ENCODE measurements at places on chromosomes 6 and 20. TPM values are rescaled to one million over a fixed set of nuclear protein-coding genes. Genes with fewer than 3 reads are reported as not detected.

DNA sequence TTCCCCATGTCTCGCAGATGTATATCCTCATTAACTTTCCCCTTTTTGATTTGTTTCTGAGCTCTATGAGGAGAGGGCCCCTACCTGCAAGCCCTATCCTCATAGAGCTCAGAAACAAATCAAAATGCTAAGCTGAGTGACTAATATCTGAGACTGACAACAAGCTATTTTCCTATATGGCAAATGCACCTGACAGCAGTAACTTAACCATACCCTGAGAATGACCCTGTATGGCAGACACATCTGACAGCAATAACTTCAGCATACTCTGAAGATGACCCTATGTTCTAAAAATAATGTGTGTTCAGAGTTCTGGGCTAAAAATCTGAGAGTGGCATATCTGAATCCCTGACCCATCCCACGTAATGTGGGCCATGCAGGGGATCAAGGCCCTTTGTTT lies 79.0 kb upstream of the MEI4 start:
- no peak for DNase-seq

- DNase-seq, result no peak
These were observed 20.5 kb upstream of the MYLIP start for GRCh38 chr6:16108419-16108818.

GRCh38 chr6:166852451-166852975 lies 103.8 kb downstream of the RNASET2 start:
- DNase-seq, result peak; percentile 47

- DNase-seq, result no peak
These were observed 12.9 kb downstream of the THBS2 start for GRCh38 chr6:169240591-169241390.

- DNase-seq, result no peak
These were observed 345.9 kb downstream of the ARHGAP18 start for GRCh38 chr6:129364037-129364436.

- DNase-seq, result no peak
These were observed 612.4 kb upstream of the IMPG1 start for GRCh38 chr6:76684875-76685274.

- DNase-seq, result no peak
These were observed 57.7 kb downstream of the RSPO3 start for GRCh38 chr6:127176146-127176545.

DNA sequence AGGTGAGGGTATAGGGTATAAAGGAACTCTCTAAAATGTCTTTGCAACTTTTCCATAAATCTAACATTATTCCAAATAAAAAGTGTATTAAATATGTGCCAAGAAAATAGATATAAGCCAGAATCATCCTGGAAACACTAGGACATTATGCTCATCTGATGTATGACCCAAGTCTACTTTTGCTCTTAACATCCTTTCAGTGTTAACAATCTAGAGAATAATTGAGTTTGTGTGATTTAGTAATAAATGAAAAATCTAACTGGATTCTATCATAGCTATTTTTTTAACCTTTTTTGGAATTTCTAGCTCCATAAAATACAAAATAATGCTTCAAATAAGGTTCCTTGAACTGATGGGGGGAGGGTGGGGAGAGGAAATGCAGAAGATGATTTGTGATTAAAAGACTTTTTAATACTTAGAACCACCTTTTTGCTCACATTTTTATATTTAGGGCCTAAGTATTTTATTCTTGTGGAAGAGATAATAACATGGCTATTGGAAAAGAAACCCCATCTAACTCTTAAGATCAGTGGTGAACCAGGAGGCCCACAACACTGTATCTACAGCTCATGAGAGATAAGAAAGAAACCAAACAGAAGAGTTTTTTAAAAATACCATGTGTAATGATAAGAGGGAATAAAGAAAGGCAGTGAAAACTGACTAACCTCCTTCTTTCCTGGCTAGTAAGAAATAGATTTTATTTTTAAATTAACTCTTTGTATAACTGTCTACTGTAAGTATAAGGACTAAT lies 68.5 kb downstream of the PDSS2 start:
- no peak for DNase-seq

DNA sequence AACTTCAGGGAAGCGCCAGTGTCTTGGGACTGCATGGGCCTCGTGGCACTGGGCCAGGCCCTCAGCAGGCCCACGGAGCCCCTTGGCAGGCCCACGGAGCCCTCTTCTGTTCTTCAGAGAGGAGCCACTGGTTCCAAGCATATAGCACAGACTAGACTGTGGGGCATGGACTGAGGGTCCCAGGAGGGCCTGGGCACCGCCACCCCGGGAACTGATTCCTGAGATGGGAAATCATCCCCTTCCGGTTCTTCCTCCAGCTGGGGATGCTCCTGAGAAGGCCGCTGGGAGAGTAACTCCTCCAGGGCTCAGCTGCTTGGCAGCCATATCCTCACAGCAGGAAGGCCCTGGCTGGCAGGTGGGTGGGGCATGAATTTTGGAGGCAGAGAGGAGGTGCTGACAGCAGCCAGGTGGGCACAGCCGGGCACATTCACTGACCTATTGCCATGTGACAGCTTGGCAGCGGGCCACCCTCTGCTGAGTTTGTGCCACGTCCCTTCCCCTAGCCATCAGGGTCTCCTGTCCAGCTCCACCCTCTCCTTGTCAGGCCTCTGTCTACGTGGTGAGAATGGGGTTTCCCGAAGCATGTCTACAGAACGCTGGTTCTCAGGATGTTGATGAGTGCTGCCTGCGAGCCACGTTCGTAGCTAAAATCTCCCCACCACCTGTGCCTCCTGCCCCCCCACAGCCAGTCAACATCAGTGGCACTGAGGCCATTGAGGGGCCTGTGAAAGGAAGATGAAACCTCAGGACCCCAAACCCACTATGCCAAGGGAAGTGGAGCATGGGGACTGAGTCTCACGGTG lies 152.1 kb downstream of the TAF4 start:
- no peak for DNase-seq

- no peak for DNase-seq
These were observed 73.8 kb upstream of the CD2AP start for GRCh38 chr6:47403801-47404200.

DNA sequence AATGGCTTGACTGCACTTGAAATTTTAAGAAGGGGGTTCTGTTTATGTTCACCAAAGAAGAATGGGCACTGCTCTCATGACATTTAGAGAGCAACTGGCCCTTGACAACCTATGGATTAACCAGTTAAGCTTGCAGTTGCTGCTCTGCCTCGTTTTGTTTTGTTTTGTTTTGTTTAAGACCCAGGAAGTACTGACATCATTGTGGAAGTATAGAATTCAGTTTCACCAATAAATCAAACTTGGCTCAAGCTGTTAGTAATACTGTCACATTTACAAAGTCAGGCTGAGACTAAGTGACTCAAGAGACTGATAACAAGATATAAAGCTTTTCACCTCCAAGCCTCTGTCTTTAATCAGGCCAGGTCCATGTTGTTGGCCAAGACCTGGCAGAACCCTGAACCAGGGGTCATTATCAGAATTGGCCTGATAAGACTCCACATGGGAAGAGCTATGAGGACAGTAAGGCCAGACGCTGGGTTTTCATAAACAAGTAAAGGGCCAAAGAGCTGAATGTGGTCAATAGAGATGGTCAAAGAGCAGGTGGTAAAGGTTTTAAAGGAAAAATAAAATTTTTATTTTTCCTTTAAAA lies 99.4 kb upstream of the VGLL2 start:
- DNase-seq, result no peak

GRCh38 chr6:35141007-35141655 lies at the start of gene TCP11:
Gene TCP11 (minus strand): TSS chr6:35141339. CDS start chr6:35140870, 469 bp downstream.
- peak; percentile 35 for DNase-seq

GRCh38 chr20:528923-529604 lies 14.5 kb downstream of the CSNK2A1 start:
- peak; percentile 45 for DNase-seq

DNA sequence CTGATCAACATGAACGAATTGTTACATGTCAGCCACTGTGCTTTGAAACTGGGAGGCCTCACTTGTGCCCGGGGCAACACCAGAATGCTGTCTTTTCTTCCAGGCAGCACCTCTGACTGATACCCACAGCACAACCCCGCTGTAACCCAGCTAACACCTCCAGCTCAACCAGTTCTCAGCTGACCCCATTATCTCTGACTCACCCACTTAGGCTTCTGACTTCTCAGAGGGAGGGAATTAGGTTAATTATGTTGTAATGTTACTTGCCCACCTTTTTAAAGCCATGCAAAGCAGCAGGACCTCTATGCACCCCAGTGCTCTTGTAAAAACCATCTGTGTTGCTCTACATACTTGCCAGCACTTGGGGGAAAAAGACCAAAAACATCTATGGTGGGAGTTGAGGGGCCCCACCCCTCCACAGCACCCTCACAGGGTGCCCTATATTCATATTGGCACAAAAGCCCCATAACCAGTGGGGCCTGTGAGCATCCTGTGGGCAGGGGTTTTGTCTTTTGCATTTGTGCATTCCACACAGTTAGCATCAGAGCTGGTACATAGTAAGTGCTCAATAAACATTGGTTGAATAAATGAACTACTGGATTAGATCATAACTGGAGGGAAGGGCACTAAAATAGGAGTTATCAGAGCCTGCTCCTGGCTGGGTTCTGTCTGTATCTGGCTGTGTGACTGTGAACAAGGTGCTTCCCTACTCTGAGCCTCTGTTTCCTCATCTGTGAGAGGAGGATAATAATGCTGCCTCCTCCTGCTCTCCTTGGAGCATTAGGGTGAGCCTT lies 22.3 kb downstream of the BNIP5 start:
- no peak for DNase-seq

GRCh38 chr6:15905488-15906419 lies 223.1 kb upstream of the MYLIP start:
- DNase-seq, result no peak

- DNase-seq, result no peak
These were observed 124.0 kb upstream of the MAFB start for GRCh38 chr20:40813029-40813431.

- DNase-seq, result no peak
These were observed 17.5 kb upstream of the IRF4 start for GRCh38 chr6:373773-374724.

- DNase-seq, result no peak
These were observed 126.2 kb upstream of the ARID1B start for GRCh38 chr6:156650896-156651390.

DNA sequence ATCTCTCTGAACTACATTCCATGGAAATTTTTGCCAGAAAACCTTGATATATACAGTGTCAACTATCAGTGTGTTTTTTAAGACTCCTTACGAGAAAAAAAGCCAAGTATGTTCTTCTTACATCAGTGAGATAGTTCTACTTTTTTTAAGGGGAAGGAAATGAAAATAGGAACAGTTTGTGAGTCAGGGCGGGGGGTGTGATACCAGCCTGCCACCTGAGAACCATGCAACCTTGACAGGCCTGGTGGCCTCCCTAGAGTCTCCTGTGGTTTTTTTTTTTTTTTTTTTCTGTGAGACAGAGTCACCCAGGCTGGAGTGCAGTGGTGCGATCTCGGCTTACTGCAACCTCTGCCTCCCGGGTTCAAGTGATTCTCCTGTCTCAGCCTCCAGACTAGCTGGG lies 96.3 kb upstream of the GCM1 start:
- DNase-seq, result peak; percentile 65

GRCh38 chr20:20695250-20695816 lies 17.1 kb downstream of the RALGAPA2 start:
- no peak for DNase-seq

GRCh38 chr20:33337119-33337518 lies 54.1 kb downstream of the BPIFB1 start:
- no peak for DNase-seq

DNA sequence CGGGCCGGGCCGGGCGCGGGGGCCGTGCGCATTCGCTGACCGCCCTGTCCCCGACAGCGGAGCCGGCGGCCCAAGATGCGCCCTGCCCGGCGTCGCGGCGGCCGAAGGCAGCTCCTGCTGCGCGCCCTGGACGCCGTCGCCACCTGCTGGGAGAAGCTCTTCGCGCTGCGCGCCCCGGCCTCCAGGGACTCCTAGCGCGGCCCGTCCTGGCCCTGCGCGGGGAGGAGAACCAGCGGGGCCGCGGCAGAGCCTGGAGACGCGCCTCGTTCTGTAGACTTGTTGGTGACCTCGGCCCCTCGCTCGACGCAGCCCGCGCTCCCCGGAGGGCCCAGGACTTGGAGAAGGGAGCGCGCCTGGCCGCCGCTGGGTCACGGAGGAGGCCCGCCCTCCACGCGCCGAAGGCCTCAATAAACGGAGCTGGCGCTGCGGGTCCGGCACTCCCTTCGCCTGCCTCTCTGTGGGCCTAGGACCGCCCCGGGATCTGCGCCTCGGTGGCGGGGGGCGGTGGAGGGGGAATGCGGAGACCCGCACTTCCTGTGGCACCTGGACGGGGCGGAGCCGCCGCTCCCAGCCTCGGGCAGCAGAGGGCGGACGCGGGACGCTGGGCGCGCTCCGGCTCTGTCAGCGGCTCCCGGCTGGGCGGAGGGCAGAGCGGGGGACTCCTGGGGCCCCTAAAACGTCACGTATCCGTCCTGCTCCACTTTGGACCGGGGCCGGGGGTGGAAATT lies 2.7 kb downstream of the C20orf204 start:
- peak; percentile 84 for DNase-seq

GRCh38 chr20:297925-298775 lies 780 bp downstream of the ZCCHC3 start:
- DNase-seq, result peak; percentile 69

- peak; percentile 57 for DNase-seq
These were observed 481 bp downstream of the SERPINB6 start for GRCh38 chr6:2970753-2971419.

DNA sequence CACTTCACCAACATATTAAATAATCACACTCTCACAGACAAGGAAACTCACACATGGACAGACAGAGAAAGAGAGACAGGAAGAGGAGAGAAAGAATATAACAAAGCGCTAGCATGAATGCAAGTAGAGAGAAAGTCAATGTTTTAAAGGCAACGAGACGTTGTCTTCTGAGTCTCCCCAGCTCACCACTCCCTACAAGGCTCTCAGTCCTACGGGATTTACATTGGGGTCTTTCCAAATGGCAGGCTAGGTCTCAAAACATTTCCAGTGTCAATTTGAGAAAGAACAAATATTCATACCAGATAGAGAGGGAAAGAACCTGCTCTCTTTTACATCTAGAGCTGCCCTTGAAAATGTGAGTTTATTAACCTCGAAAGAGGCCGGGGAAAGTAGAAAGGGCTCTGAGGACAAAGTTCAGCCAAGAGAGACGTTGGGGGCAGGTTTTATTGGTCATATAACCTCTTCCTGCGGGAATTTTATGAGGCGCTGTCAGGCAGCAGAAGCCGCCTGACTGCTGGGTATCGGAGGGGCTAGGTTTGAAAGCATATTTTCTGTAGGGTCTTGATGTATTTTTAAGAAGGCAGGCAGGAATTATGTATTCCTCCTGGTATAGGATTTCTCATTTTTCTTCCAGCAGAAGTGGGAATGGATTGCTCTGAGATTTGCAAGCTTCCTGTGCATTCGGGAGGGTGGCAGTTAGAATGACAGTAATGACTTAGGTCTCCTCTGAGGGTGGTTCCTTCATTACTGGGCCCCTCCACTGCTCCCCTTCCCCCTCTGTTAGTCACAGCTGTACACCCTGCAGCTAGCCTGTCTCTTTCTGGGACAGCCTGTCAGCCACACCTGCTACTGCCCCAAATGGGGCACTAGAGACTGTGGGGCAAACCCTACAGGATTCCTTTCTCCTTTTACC lies 34.4 kb upstream of the KIF16B start:
- no peak for DNase-seq

BANF2 gene
- not detected for total RNA-seq

PTGIS gene
- total RNA-seq, result not detected

SLC16A10 gene
- 8.1 TPM for total RNA-seq

MLN gene
- total RNA-seq, result not detected

CSTF1 gene
- 70.7 TPM for total RNA-seq

GRM1 gene
- total RNA-seq, result not detected

SCRT2 gene
- not detected for total RNA-seq

SLPI gene
- total RNA-seq, result not detected

CCN6 gene
- total RNA-seq, result 0.21 TPM

SGK2 gene
- total RNA-seq, result 0.27 TPM

PROKR2 gene
- total RNA-seq, result not detected

SUMO4 gene
- total RNA-seq, result 5.5 TPM

EMILIN3 gene
- not detected for total RNA-seq

Measured in activated naive CD4-positive, alpha-beta T cell treated with anti-CD3 and anti-CD28 coated beads for 36 hours (primary cell).